NCI-H2171 (cell line): ENCODE measurements at places on chromosomes 2 and 18.

- DNase-seq = no peak
Measured at GRCh38 chr2:23649819-23650218, 264.8 kb downstream of the KLHL29 start.

- DNase-seq = no peak
Measured at GRCh38 chr2:152475982-152476381, 141.0 kb downstream of the FMNL2 start.

GRCh38 chr18:24014986-24015638 is 558 bp downstream of the TTC39C start:
- DNase-seq = peak; percentile 26

DNA sequence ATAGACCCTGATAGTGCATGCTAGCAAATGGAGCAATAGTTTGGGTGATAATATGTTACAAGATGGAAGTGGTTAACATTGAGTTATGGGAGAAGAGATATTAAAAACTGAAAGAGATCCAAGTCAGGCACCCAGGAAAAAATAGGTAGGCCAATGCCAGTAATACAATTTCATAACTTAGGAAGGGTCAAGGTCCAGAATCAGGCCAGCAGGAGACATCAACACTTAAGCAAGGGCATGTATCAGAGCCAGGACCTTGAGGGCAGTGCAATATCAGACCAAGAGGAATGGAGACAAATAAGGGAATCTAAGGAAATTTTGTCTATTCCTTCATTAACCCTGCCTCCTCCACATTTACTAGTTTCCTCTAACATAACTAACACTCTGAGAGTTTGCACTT is 124.1 kb upstream of the NYAP2 start:
- no peak for DNase-seq

DNA sequence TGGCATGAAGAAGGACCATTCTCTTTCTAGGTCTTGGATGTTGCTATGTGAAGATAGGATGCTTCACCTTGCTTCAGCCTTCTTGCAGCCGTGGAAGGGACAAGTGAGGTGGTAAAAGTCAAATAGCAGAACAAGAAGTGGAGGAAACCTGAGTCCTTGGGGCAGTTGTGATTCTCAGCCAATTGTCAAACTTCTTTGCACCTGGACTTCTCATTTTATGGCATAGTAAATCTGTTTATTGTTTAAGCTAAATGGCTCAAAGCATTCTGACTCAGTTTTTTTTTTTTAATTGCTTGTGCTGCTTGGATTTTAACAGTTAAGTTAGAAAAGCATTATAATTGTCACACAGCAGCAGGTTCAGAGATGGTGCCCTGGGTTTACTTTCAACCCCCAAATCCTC is 33.0 kb upstream of the ST6GAL2 start:
- no peak for DNase-seq

GRCh38 chr2:209577376-209578357 is 153.8 kb downstream of the MAP2 start:
- DNase-seq = no peak

GRCh38 chr2:62504657-62505056 is 1.3 kb downstream of the TMEM17 start:
- no peak for DNase-seq

DNA sequence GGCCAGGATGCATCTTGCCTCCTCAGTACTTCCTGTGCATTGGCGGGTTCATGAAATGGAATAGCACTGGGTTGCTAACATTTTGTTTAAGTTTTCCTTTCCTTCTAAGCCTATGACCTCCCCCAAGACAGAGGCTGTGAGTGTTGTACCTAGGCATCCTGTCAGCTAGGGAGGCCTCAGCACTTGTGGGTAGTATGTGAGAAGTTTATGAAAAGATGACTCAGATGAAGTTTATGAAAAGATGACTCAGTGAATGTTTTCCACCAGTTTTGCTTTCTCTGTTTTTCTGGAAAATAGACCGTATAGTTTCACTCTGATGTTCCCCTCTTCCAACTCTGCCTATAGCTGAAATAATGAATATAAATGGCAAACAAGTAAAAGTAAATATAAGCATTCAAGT is 412.9 kb downstream of the TMEM182 start:
- DNase-seq = no peak

- no peak for DNase-seq
Measured at GRCh38 chr2:86036669-86037138, 69.0 kb downstream of the POLR1A start.

DNA sequence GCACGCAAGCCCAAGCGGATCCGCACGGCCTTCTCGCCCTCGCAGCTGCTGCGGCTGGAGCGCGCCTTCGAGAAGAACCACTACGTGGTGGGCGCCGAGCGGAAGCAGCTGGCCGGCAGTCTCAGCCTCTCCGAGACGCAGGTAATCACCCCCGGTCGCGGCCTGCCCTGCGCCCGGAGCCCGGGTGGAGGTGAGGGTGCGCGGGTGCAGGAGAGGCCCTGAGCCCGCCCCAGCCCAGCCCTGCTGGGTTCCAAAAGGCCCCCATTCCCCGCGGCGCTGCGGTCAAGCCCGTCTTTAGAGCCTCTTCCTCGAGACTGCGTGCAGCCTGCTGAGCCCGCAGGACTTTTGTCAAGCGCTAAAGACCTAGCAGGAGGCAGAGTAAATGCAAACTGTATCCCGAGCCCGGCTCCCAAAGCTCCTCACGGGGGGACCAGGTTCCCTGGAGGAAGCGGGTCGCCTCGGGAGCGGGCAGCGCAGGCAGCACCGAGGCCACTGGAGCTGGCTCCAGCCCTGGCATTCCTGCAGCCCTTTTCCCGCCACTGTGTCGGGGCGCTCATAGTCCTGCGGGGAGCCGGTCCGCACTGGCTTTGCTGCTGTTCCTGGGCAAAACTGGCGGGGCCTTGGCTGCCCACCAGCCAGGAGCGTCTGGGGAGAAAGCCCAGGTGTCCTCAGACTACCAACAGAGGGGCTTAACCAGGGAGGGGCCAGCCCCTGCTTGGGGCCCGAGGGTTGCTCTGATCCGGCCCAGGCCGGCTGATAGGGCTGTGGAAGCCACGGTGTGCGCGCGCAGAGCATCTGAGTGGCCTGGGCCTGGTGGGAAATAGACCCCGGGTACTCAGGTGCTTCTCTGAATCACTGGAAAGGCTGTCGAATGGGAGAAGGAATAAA is 7.3 kb downstream of the EMX1 start:
- no peak for DNase-seq

GRCh38 chr2:233036162-233036838 is 3.8 kb downstream of the NEU2 start:
- DNase-seq = no peak

GRCh38 chr2:218856167-218856895 is 3.3 kb upstream of the WNT6 start:
- DNase-seq = no peak

DNA sequence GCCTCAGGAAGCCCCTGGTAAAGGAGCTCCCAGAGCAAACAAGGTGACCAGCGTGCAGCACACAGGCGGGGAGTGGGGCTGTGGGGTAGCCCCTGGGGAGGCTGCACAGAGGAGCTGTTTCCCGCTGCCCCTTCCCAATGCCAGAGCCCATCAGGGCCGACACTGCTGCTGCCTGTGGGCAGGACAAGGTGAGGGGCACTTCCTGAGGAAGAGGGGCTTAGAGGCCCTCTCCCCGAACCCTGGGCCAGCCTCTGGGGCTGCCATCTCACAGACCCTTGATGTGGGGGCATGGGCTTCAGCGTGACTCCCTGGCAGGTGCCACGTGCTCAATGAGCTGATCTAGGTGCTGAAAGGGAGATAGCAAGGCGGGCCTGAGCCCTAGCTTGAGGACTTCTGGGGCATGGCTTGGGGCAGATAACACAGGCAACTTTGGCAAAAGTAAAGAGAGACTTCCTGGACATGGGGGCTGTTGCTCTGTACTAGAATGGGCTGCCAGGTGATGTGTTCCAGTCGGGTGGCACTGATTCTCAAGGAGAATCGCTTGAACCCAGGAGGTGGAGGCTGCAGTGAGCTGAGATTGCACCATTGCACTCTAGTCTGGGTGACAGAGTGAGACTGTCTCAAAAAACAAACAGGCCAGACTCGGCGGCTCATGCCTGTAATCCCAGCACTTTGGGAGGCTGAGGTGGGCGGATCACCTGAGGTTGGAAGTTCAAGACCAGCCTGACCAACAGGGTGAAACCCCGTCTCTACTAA is 9.9 kb upstream of the KLF11 start:
- DNase-seq = no peak

DNA sequence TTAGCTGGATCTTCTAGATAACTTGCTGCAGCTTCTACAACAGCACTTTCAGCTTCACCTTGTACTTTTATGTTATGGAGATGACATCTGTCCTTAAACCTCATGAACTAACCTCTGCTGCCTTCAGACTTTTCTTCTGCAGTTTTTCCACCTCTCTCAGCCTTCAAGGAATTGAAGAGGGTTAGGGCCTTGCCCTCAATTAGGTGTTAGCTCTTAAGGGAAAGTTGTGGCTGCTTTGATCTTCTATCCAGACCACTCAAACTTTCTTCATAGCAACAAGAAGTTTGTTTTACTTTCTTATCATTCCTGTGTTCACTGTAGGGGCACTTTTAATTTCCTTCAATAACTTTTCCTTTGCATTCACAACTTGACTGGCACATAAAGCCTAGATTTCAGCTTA is 52.3 kb downstream of the ARHGAP15 start:
- no peak for DNase-seq

DNA sequence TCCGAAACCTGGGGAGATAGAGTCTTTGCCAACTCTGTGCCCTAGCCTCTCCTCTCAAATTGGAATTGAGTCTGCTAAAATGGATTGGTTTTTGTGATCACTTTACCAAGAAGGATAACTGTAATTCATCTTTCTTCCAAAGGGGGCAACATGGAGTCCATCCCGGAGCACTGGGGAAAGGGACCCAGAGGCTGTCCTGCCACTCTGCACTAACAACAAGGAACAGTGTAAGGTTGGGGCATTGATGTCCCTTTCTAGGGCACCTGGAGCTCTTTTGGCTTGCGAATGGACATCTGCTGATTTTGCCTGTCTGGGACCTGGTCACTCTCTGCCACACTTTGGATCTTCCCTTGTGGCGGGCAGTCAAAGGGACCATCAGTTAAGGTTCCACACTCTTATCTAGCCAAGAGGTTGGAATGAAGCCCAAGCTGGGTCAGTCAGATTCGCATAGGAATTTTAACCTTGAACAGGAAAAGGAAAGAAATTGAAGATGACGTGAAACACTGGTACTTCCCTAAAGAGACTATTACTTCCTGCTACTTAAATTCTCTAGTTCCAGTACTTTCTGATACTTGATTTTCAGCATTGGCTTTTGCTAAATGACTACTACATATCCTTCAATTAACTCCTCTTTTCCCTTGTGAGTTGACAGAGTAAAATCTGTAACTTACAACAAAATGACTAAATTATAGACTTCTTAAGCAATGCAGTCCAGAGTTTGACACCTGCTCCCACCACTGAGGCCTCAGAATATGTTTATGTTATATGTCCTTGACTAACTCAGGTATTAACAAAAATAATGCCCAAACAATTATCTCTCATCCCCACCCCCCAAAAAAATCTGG is 64.7 kb upstream of the KLF7 start:
- DNase-seq = no peak

- no peak for DNase-seq
Measured at GRCh38 chr2:79100285-79100684, 12.5 kb upstream of the REG1B start.

- DNase-seq = peak; percentile 58
Measured at GRCh38 chr2:39660612-39661236, 5.0 kb upstream of the TMEM178A start.

DNA sequence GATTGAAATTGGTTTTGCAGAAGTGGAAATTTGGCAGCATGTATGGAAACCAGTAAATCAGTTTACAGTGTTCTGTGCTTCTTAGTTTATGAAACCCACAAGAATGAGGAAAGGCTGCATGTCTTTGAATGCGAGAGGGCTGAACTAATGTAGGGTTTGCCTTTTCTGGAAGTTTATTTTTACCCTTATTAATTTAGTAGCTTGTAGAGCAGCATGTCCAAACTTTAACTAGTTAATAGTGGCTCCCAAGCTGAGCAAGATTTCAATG is 50.4 kb downstream of the LDLRAD4 start:
- DNase-seq = no peak

GRCh38 chr2:84908948-84909713 is 3.7 kb downstream of the TMSB10 start:
- no peak for DNase-seq

DNA sequence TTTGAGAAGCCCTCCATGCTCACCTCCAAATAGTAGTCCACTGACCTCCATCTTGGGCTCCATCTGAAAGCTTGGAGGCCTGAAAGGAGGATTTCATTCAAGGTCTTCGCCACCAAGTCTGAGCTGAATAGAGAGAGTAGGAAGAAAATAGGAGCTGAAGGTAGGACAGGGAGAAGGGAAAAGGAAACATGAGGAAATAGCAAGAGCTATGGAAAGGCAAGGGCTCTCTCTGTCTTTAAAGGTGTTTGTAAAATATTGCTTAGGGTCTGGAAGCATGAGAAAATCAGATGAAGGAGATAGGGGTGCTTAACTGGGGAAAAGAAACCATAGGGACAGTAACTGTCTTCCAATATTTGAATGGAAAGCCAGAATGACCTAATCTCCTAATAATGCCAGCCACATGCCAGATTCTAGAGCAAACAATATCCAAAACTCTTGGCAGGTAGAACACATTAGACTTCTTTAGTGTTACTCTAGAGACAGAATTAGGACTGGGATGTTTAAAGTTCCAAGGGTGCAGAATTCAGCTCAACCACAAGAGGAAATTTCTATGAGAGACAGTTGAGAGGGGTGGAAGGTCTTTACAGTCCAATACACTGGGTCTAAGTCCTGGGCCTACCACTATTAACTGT is 67.4 kb downstream of the NAB1 start:
- no peak for DNase-seq

- no peak for DNase-seq
Measured at GRCh38 chr2:169598982-169599381, 14.8 kb downstream of the PPIG start.

DNA sequence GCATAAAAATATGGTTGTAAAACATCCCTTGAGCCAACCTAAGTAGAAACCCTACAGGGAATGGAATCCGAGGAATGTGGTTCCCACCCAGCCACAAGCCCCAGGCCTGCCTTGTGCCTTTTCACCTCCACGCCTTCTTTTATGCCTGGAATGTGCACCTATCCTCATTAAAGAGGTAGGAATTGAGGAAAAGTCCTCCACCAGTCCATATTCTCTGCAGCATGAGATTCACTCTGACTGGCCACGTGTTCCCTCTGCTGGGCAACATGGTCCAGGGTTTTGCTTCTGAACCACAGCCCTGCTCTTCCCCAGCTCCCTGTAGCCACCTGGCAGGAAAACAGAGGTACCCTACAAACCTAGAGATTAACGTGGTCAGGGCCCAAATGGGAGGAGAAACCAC is 787.9 kb upstream of the RAB6C start:
- DNase-seq = no peak

DNA sequence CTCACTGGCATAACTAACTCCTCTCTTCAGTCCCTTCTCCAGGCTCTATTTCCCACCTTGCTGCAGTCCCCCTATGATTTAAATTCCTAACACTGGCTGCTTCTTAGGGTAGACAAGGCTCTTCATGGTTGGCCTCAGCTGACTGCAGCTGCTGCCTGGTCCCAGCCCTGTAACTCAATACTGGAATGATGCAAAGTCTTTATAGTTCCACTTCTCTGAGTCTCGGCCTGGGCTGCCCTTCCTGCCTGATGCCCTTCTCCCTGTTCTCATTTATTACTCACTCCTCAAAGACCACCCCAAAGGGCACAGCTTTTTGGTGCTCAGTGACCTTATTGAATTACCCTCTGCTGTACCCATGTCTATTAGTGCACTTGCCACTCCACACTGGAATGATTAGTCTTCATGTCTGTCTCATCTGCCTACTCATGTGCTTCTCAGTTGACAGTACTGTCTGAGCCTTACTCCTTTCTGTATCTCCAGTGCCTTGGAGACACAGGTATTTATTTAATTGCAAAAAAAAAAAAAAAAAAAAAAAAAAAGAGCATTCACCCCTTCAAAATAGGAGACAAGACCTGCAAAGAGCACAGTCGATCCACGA is 199.4 kb upstream of the REV1 start:
- no peak for DNase-seq

- no peak for DNase-seq
Measured at GRCh38 chr2:147759536-147759935, 85.3 kb upstream of the ACVR2A start.
